Astrocyte of the spinal cord (primary cell): ENCODE measurements at places on chromosomes 4 and X.

GRCh38 chr4:17758485-17758884 is 22.9 kb downstream of the FAM184B start:
- no peak for DNase-seq

GRCh38 chrX:70260104-70260503 is at the start of gene P2RY4:
Gene P2RY4 (minus strand): TSS chrX:70260204. CDS start chrX:70259624, 580 bp downstream.
- no peak for DNase-seq

- DNase-seq, result no peak
These were observed 31.6 kb upstream of the PPP1R2C start for GRCh38 chrX:42809569-42809968.

DNA sequence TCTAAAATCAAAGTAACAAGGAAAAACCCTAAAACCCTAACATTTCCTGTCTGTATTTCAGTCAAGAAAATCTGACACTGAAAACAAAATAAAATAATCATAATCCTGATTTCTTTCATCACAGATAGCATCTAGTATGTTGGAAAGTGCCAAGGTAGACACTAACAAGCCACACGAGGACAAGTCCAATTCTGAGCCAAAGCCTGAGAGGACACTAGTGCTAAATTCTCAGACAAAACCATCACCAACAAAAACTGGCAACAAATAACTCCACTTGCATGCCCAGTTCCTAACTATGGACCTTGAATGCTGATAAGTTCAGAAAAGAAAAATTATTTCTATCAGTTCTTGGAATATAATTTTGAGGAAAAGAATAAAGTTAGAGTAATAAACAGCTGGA is 113.7 kb downstream of the MANBA start:
- DNase-seq, result no peak

DNA sequence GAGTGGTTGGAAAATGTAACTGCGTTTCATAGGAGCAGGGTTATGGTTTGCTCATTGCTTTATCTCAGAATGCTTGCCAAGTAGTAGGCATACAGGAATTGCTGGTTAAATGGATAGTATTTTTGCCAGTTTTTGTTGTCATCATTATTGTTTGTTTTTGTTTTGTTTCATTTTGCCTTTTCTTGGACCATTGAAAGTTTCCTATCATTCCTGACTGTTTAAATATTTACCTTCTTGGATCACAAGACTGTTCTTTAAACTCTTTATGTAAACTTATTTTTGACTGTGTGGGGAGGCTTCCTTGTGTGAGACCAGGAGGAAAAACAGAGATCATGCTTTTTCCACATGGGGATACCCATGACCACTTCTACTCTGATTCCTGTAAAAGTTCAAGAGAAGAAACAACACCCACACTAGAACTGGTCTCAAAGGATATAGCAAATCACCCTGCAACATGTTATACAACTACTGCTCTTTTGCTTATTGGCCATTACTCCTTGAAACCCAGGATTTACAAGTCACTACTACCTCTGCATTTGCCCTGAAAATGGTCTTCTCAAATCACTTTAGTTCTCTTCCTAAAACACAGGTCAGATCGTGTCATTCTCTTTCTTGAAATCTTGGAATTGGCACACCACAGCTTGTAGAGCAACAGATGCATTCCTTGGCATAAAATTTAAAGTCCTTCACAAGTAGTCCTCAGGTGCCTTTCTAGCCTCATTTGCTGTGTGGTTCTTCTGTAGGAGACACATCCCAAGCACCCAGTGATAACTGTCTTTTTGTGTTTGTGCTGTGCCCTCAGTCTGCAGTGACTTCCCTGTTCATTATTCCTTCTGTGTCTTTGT is 51.3 kb downstream of the FNIP2 start:
- DNase-seq, result no peak

GRCh38 chr4:109429545-109429944 is 4.1 kb upstream of the SEC24B start:
- DNase-seq, result no peak

- no peak for DNase-seq
These were observed 82.2 kb downstream of the SUPT20HL2 start for GRCh38 chrX:24231641-24232179.

GRCh38 chr4:96504386-96504785 is 664.5 kb downstream of the PDHA2 start:
- DNase-seq, result no peak

DNA sequence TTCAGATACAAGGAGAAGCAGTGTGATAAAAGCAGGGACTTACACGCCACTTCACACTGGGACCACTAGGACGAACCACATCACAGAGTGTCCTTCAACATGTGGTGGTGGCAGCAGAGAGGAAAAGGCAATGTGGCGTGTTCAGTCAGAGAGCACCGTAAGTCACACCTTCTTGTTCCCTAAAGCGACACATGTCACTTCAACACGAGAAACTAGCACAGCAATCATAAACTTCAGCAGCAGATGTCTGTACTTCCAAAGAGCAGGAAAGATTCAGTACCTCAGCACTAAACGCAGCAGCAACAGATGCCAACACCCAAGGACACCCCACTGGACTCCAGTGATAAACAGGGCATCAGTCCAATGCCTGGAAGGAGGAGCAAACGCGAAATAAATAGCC is 96.7 kb downstream of the AREG start:
- no peak for DNase-seq

- DNase-seq, result no peak
These were observed 386.0 kb downstream of the TLL1 start for GRCh38 chr4:166259081-166259480.

GRCh38 chr4:41361794-41362526 is 105.2 kb downstream of the UCHL1 start:
- no peak for DNase-seq

DNA sequence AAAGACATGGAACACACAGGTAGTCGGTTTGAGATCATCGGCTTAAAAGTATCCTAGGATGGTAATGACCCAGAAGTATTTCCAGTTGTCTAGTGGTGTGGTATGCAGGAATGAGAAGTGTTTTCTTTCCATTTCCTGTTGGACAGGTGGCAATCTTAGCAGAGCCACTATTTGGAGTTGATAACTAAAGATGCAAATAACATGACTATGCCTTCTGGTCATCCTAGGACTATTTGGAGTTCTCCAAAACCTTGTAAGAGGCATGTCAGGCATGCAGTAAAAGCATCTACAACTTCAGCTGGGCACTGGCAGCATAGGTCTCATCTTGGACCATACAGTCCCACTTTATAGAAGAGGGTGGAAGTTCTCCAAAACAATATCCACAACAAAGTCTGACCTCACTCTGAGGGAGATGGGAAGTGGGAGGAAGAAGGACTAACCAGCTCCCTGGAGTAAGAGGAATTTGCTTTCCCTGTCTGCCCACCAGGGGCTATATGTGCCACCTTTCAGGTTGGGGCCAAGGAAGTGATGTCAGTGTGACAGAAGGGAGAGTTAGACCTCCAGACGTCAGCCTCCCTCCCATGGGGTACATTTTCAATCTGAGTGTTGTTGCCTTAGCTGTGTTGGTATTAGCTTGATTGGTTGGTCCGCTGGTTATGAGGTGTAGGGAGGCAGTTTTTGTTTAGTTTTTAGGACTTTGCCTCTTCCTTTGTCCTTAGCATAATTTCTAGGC is 101.2 kb upstream of the MYOZ2 start:
- DNase-seq, result no peak

GRCh38 chr4:184409911-184410692 is 64.2 kb downstream of the IRF2 start:
- DNase-seq, result no peak

DNA sequence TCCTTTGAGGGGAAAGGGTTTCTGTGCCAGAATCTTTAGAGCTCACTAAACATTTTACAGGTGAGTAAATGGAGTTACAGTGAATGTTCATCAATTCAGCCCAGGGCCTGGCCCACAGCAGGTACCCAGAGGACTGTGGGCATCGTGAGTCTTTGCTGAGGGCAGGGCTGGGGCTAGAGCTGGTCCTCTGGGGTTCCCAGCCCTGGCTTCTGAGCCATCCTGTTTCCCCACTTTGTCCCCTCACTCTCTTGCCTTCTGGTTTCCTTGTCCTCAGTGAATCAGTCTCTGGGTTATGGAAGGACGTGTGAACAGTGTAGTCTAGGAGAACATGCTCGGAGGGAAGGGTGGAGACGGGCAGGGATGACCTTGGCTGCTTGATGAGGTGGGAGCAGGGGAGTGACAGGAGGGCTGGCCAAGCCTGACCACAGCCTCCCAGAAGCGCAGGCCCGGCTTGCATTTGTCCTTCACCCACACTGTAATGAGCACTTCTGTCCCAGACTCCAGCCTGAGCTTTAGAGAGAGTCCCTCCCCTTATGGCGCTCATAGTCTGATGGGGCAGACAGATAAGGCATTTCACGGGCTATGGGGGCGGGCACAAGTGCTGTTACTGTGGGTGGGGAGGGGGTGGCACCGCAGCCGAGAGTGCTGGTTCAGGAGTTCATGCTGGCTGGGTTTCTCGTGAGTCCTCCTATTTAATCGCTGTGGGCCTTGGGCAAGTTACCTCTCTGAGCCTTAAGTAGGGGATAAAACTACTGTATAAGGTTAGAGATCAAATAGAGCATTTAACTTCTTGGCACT is 17.3 kb downstream of the TBC1D14 start:
- DNase-seq, result no peak

GRCh38 chr4:108885211-108885610 is 122.4 kb upstream of the ETNPPL start:
- peak; percentile 63 for DNase-seq

DNA sequence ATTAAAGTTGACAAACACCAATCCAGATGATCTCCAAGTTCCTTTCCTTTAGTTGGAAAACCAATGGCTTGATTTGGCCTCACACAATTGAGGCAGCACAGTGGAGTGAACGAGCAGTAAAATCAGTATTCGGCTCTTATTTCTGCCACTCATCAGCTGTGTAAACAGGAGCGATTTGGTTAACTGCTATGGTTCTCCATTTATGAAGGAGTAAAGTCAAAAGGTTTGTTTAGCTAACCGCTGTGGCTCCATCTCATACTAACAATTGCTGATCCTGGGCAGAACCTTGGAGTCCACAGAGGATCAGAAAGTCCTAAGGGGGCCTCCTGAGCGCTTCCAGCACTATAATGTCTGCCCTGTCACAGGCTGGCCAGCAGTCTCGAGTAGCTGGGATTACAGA is 54.5 kb upstream of the EXOC1L start:
- no peak for DNase-seq

DNA sequence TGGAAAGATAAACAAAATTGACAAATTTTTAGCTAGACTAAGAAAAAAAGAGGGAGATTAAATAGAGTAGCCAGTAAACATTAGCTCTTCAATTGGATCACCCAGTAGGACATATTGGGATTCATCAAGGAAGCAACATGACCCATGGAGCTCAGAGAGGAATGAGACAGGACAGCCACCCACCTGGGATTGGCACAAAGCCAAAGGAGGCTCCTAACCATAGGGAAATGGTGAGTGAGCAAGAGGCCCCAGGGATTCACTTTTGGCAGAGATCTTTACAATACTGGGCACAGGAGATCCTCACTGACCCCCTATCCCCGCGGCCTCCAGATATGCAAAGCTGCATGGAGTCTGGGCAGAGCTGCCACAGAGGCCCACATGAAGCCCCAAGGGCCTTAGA is 34.8 kb upstream of the CXCL6 start:
- no peak for DNase-seq

GRCh38 chrX:134752558-134752957 is 94.3 kb upstream of the PLAC1 start:
- DNase-seq, result no peak

- DNase-seq, result no peak
These were observed 32.4 kb downstream of the KANTR start for GRCh38 chrX:53126377-53126776.

- peak; percentile 41 for DNase-seq
These were observed 733 bp downstream of the CCNA2 start for GRCh38 chr4:121822796-121823504.

- DNase-seq, result no peak
These were observed 8.2 kb upstream of the VGLL1 start for GRCh38 chrX:136523770-136524169.

DNA sequence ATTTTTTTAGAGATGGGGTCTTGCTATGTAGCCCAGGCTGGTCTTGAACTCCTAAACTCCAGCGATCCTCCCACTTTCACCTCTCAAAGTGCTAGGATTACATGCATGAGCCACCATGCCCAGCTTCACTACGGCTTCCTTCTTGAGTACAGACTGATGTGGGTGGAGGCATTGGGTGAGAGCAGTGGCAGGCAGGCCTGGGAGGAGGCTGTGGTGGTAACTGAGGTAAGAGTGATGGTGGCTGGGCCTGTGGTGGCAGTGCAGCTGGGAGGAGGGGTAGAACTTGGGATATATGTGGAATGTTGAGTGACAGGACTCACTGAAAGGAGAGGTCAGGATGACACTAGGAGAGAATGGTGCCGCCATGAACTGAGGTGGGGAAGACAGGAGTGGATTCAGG is 80.9 kb downstream of the MED28 start:
- DNase-seq, result no peak

DNA sequence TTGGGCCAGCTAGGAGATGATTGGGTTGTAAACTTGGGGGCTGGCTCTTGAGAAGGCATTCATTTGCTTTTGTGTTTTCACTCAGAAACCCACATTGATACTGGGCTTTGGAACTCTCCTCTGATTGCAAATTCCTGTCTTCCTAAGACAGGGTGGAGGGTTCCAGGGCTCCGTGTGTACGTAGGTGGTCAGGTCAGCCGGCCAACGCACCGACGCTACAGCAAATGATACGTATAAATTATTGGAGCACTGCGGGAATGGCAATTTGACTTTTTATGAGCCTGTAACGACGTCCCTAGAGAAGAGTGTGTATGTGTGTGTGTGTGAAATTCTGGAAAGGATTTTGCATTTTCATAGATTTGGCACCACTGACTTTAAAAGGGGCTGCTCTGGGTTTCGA is 236.9 kb downstream of the SHOX start:
- DNase-seq, result no peak

- DNase-seq, result no peak
These were observed 11.5 kb upstream of the BMP3 start for GRCh38 chr4:81019006-81019405.

- peak; percentile 10 for DNase-seq
These were observed at the start of gene GPC3 for GRCh38 chrX:133985164-133985966. Gene GPC3 (minus strand): TSS chrX:133985594.

- DNase-seq, result peak; percentile 40
These were observed 58.0 kb upstream of the PTPN13 start for GRCh38 chr4:86536151-86536550.

DNA sequence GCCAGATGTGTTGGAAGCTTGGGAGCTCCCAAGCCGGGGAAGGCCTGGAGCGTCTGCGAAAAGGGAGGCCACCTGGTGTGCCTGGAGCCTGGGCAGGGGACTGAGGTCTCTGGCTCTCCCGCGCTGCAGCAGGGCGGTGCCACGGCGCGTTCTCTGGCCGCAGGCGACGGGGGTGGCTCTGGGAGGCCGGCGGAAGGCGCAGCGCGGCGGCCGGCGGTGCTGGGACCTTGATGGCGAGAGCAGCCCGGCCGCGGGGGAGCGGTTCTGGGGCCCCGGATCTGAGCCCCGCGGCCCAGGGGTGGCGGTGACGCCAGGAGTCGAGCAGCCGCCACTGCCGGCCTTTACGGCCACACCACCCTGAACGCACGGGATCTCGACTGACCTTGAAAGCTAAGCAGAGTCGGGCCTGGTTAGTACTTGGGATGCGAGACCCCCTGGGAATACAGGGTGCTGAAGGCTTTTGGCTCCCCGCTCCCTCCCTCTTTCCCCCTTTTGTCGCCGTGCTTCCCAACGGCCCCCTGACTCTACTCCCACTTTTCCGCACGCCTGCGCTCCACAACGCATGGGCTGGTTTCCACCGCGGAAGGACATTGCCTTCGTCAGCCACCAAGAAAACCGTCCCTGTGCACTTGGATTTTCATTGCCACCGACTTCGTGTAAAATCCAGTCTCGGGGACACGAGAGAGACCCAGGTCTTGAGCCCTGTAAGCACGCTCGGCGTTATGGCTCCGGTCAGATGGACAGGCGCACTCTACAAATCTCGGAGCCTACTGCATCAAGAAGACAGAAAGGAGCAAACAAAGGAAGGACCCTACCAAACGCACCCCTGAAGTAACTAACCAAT is 9.5 kb downstream of the FRG2 start:
- DNase-seq, result no peak

- DNase-seq, result no peak
These were observed 169.8 kb downstream of the CLCN4 start for GRCh38 chrX:10326578-10326977.
